Activated T-helper 2 cell treated with anti-CD3 and anti-CD28 coated beads, Interferon-gamma antibody, Interleukin-2, Interleukin-4, amounts not matched to agents 10 μg/mL and 5 μg/mL and 100 μg/mL, durations not matched to agents 14 hours and 24 hours and 36 hours (primary cell): ENCODE measurements at places on chromosomes 7 and 10. TPM values are rescaled to one million over a fixed set of nuclear protein-coding genes. Genes with fewer than 3 reads are reported as not detected.

DNA sequence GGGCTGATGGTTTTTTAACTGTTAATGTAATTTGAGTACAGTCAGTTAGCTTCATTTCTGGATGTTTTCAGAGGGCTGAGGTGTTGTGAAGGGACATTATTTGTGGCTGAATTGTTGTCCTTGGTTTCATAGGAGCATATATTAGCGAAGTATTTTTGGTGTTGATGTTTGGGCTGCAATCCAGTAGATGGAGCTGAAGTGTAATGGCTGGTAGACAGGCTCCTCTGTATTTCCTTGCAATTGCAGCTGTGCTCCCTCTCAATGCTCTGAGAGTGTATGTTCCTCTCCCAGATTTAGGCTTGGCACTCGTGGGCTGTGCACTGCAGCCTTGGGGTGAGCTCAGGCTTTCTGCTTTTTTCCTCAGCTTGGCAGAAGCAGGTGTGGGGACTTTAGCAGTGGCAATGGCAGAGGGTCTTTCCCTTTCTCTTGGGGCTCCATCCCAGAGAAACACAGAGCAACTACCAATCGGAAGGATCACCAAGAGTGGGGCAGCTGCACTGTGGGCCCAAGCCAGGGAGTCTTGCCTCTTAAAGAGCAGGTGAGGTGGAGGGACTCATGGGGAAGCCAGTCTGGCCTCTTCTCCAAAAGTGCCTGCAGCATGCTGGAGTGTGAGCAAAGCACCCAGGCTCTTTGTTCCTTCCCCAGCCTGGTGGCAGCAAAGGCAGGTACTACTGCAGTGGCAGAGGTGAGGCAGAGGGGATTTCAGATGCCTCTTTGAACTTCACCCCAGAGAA is 544.4 kb downstream of the SH2D4B start:
- DNase-seq = no peak

GRCh38 chr10:30811276-30812017 is 181.9 kb upstream of the LYZL2 start:
- no peak for DNase-seq

GRCh38 chr10:103295374-103296015 is 18.6 kb downstream of the INA start:
- DNase-seq = no peak

- no peak for DNase-seq
These were observed 46.4 kb downstream of the TCF7L2 start for GRCh38 chr10:112996462-112996861.

- DNase-seq = no peak
These were observed 121.2 kb upstream of the ANKRD1 start for GRCh38 chr10:91042069-91042468.

GRCh38 chr7:151062399-151063211 is 3.2 kb downstream of the SLC4A2 start:
- DNase-seq = no peak

DNA sequence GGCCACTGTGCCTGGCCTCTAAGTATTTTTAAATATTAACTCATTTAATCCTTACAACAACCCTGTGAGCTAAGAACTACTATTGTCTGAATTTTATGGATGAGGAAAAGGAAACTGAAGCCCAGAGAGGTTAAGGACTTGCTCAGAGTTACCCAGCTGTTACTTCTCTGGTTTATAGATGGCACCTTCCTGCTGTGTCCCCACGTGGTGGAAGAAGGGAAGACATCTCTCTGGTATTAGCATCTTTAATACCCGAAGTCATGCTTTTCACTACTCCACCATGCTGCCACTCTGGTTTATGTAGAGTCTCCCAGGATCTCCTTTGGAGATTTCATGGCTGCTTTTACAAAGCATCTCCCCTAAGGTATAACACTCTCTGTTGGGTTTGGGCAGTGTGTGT is 105.5 kb upstream of the MKLN1 start:
- DNase-seq = no peak

GRCh38 chr10:125063256-125063925 is 97.0 kb downstream of the CTBP2 start:
- no peak for DNase-seq

DNA sequence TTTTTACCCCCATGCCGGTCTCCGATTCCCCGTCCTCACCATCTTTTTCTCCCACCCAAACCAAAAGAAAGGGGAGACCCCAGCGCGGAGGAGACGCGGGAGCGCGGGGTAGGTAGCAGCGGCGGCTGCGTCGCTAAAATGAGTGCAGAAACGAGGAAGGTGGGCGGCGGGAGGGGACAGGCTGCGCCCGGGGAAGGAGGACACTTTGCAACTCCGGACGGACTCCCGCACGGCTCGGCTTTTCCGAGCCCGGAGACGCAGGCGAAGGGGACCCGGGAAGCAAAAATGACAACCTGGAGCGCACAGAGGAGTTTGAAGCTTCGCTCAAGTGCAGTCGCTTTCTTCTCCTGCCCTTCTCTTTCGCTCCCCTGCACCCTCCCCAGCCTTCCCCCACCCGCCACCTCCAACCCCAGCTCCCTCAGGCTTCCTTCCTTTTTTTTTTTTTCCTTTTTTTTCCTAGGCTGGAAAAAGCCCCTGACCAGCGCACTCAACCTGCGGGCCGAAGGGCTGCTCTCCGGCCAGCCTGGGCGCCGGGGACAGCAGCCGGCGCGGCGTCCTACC is 453 bp downstream of the SFMBT2 start:
- DNase-seq = peak; percentile 13

GRCh38 chr7:148793590-148793989 is 90.5 kb downstream of the EZH2 start:
- no peak for DNase-seq

- DNase-seq = no peak
These were observed 99.9 kb downstream of the SUGCT start for GRCh38 chr7:40234666-40235065.

GRCh38 chr7:68058014-68058413 is 1061.4 kb downstream of the TYW1 start:
- DNase-seq = no peak

- DNase-seq = no peak
These were observed 99.6 kb downstream of the GRK5 start for GRCh38 chr10:119306986-119307392.

GRCh38 chr7:4269086-4269485 is 413.0 kb upstream of the FOXK1 start:
- no peak for DNase-seq

DNA sequence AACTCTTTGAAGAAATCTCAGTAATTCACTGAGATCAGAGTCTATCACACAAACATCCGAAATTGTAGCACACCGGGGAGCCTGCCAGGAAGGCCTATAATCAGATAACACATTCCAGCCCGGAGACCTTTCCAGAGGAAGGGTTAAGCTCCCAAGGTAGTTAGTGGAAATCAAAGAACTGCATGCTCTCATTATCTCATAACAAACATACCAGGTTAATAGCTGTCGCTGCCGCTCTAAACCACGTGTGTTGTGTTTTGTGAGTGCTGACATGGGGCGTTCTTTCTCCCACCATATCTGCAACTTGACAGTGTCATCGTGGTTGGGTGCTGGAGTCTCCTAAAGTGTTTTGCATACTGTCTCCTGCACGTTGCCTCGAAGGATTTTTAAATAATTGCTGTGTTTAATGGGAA is 120.7 kb upstream of the CARD11 start:
- DNase-seq = no peak

DNA sequence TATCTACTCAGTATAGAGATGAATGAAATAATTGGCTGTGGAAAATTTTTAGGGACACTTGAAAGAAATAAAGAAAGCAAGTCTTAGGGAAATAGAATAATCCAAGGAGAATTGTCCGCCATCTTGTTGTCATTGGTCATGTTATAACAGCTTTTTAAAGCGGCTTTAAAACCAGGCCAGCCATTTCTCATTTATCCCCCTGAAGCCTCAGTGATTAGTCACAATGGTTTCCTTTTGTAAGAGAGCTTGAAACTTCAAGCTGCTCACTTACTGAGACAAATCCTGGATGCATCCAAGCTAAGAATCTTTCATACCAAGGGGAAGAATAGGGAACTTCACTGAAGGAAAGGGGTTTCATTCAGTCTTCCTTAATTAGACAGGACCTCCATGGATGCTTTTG is 67.9 kb downstream of the SGCE start:
- no peak for DNase-seq

- no peak for DNase-seq
These were observed 81.4 kb upstream of the CAPZA2 start for GRCh38 chr7:116780966-116781365.

- no peak for DNase-seq
These were observed 4.1 kb upstream of the PROSER2 start for GRCh38 chr10:11819027-11819426.

DNA sequence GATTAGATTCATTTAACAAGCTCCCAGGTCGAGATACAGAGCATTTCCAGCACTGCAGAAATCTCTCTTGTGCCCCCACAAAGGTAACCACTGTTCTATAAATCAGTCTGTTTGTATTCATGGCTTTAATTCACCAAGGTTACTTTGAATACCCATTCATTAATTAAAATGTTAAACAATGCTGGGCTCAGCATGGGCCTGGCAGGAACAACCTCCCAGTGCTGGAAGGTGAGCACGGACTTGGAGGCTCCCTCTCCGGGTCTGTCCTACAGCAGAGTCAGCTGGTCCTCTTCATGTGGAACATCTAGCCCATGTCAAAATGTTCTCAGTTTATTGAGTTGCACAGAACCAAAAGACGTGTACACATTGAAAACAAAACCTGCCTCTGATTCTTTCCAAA is 15.6 kb upstream of the EFCAB10 start:
- DNase-seq = no peak

GRCh38 chr7:105826143-105826542 is 50.3 kb downstream of the ATXN7L1 start:
- no peak for DNase-seq

DNA sequence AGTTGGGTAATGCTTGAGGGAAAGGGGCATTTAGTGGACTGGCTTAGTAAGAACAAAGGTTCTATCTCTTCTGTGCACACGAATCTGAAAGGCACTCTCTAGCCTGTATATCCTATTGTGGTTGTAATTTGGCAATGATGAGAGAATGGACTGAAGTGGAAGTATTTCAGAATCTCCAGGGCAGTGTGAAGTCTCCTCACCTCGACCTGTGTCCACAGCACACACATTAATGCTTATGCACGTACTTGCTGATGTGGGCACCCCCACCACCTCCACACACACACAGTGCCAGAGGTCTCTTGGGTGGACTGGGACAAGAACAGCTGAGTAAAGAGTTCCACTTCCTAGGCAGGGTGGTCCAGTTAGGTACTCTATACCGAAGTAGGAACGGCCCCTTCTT is 6.9 kb downstream of the SMC3 start:
- DNase-seq = no peak

GRCh38 chr7:87506246-87507180 is 31.0 kb upstream of the ABCB4 start:
- no peak for DNase-seq

- no peak for DNase-seq
These were observed 296.9 kb upstream of the DGKB start for GRCh38 chr7:15199482-15199881.

- DNase-seq = no peak
These were observed 21.9 kb upstream of the FOXP2 start for GRCh38 chr7:114392686-114393085.

Gene PLA2G12B
- not detected in 2 replicates for total RNA-seq

Gene ANKRD26
- 5.5 and 6.5 TPM in 2 replicates for total RNA-seq

Gene NOS3
- total RNA-seq = 9.8 TPM in 2 replicates

Gene EPO
- total RNA-seq = 0.14 TPM in 1 of 2 replicates, not detected in the other

Gene PRLHR
- not detected in 2 replicates for total RNA-seq

Gene DYDC1
- not detected in 2 replicates for total RNA-seq

Gene SCIN
- not detected in 2 replicates for total RNA-seq

Gene MKRN1
- total RNA-seq = 72.9 and 73.6 TPM in 2 replicates

Gene RBP4
- total RNA-seq = not detected in 2 replicates

Gene POU6F2
- total RNA-seq = 0.27 and 0.28 TPM in 2 replicates
